ENCODE measurements at places on chromosomes 6 and 20.

DNA sequence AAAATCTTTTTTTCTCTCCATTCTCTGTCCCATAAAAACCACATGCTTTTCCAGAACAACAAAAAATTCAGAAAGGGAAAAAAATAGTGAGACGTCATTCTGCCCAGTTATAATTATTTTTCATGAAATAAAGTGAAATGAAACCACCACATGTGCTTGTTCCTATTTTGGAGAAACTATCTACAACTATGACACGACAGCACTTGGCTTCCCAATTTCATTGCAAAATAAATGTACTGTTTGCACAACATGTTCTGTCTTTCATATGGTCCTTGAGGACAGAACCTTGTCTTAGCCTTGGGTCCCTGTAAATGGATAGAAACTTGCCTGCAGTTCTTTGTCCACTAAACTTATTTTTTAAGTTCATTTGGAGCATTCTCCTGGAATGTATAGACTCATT lies 5.6 kb upstream of the MAN1A1 start:
- DNase-seq, result no peak

DNA sequence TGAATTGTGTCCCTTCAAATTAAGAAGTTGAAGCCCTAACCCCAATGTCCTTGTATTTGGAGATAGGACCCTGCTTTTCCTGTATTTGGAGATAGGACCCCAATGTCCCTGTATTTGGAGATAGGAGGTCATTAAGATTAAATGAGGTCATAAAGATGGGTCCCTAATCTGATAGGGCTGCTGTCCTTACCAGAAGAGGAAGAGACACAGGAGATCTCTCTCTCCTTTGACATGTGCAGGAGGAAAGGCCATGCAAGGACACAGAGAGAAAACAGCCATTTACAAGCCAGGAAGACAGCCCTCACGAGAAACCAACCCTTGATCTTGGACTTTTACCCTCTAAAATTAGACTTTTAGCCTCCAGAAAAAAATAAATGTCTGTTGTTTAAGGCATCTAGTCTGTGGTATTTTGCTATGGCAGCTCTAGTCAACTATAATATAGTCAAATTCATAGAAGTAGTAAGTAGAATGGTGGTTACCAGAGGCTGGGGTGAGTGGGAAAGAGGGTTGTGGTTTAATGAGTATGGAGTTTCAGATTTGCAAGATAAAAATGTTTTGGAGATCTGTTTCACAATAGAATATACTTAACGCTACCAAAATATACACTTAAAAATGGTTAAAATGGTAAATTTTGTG lies 59.3 kb downstream of the UBE3D start:
- DNase-seq, result no peak

DNA sequence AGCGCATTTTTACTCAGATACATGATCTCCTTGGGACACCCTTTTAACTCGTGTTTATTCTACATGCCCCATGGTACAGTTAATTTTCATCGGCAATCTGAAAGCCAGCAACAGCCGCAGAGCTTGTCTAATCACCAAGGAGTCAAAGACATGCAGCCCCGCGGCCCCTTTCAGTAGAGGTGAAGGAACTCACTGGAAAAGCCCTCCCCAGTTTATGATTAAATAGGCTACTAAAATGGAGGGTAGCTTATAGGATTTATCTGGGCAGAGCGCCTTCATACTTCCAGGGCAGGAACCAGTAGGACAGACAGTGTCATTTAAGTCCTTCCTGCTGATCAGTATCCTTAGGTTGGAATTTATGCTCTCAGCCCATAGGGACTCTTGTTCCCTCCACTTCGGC lies 83.5 kb downstream of the DHX35 start:
- DNase-seq, result no peak

GRCh38 chr6:88871498-88871897 lies 91.9 kb downstream of the RNGTT start:
- no peak for DNase-seq

- no peak for DNase-seq
These were observed 47.6 kb downstream of the CEBPB start for GRCh38 chr20:50238081-50238800.

DNA sequence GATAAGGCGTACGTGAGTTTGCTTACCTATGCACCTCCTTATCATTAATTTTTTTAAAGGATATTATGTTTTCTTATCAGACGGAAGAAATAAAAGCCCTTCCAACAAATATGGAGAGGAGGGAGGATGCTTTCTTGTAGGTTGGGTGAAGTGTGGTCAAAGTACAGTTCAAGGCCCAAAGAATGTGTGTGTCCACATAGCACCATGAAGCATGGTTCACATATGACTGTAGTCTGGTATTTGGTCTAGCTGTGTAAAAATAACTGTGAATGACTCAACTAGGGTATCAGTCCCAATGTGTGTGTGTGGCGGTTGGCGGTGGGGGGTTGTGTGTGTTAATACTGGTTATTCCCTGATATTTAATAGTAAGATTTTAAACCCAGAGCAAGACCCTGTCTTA lies 212.7 kb downstream of the TMEM242 start:
- no peak for DNase-seq

- DNase-seq, result peak; percentile 27
These were observed 57.0 kb downstream of the UBE3D start for GRCh38 chr6:83008626-83009025.

- DNase-seq, result no peak
These were observed 83.2 kb downstream of the CEBPB start for GRCh38 chr20:50273601-50274491.

DNA sequence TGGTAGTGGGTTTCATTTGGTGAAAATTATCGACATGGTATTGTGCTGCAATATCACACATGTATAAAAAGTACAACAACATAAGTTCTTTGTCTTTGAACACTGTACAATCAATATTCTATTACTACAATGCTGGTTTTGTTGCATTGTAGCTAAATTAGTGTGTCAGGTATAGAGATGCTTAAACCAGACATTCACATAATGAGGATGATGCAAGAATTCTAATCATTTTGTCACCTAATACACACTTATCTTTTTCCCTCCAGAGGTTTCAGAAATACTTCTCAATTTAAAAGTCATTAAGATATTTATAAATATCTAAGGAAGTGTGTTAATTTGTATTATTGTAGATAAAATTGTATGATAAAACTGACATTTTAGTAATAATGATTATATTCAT lies 174.8 kb upstream of the MAN1A1 start:
- no peak for DNase-seq

DNA sequence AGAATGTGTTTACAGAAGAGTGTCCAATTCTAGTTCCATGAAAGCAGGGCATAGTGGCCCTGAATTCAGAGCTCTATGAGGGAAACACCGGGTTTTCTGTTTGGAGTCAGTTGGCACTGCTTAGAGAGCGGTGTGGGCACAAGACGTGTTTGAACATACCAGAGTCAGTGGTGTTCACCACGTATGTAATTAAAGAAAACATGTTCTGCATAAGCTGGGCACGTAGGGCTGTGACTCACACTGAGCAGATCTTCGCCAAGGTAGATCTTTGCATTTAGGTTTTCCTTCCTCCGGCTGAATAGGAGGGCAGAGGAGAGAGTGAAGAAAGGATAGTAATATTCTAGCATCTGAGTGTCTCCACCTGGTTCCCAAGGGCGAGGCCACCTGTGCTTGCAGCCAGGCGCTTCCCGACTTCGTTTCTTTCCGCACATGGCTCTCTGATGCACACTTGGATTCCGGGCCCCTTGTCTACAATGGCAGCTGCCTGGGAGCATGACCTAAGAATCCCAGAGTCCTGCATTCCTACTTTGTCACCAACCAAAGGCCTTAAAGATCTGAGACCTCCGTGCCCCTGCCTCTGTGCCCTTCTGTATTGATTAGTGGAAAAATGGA lies 136.2 kb downstream of the ERMARD start:
- no peak for DNase-seq

GRCh38 chr6:133553652-133554051 lies 312.5 kb downstream of the EYA4 start:
- DNase-seq, result peak; percentile 84

DNA sequence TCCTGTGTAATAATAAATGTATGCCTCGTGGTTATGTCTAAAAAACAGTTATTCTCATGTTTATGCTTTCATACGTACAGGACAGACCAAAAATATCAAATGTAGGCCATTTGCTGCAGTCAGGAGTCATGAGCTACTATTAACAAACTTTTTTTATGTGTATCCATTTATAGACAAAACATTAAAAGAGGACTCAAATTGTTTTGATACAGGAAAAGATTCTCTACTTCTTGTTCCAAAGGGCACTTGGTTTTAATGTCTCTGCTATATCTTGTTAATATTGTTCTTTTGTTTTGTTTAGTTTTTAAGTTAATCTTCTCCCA lies 155.2 kb downstream of the ZDHHC14 start:
- no peak for DNase-seq

GRCh38 chr6:54817236-54817635 lies 29.3 kb upstream of the FAM83B start:
- DNase-seq, result no peak

GRCh38 chr6:118283766-118284165 lies 264.3 kb upstream of the PLN start:
- DNase-seq, result peak; percentile 75

- no peak for DNase-seq
These were observed 124.8 kb downstream of the CD164 start for GRCh38 chr6:109257494-109257893.

GRCh38 chr20:57508381-57508780 lies 16.6 kb downstream of the CTCFL start:
- no peak for DNase-seq

DNA sequence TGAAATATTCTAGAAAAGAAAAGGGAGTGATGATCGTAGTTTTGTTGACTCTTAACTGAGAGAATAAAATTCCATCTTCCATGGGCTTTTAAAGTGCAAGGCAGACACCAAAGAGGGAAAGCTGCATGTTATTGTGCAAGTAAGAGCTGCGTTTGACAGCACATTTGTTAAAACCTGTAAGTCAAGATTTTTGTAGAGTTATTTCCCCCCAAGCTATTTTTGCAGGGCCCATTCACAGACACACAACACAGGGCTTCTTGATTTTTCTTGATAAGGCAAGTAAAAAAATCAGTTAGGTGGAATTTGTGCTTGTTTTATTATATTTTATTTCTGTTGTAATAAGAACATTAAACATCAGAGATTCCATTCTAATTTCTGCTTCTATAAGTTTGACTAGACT lies 13.8 kb downstream of the CFAP206 start:
- DNase-seq, result no peak

- DNase-seq, result peak; percentile 73
These were observed 20.4 kb upstream of the ANKEF1 start for GRCh38 chr20:10014431-10014830.

- DNase-seq, result peak; percentile 4
These were observed 1.6 kb downstream of the BEND6 start for GRCh38 chr6:56956491-56956890.

- DNase-seq, result no peak
These were observed 654.7 kb upstream of the FLRT3 start for GRCh38 chr20:14992153-14992552.

GRCh38 chr6:7590918-7591302 lies 912 bp downstream of the SNRNP48 start:
- peak; percentile 32 for DNase-seq
